ENCODE measurements at places on chromosomes 1 and 21.

DNA sequence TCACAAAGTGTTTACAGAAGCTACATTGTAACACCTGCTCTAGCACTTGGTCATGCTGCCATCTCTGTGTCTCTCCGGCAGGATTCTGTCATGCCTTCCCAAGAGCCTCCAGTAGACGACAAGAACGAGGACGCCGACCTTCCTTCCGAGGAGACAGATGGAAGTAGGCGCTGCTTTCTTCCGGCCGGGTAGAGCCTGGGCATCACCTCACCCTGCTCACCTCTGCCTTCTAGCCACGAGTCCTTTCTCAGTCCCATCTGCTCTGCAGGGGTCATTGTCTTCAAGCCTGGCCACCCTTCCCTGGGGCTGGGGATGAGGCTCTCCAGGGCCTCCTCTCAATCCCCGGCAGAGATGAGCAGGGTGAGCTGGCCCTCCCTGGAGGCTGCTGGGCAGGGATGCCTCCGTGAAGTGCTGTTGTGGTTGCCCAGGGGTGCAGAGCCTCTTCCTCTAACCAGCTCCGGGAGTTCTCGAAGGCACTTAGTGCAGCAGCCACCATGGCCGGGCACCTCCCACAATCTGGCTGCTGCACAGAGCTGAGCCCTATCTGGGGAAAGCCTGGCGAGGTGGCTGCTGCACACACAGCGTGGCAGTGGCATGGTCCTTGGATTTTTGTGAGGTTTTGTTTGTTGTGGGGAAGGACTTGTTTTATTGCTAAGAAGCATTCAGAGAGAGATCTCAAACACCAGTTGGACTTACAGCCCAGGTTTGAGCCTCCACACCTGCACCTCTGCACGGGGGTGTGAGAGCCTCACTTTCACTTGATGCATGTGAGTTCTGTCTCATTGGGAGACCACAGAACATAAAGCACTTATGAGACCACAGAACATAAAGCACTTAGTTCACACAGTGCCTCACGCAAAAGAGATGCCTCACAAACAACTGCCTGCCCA, 48.4 kb downstream of the FAAP20 start:
- DNase-seq: no peak

- DNase-seq: no peak
These were observed 13.1 kb downstream of the PTPN22 start for GRCh38 chr1:113858418-113858817.

- DNase-seq: no peak
These were observed 785 bp downstream of the ZNF697 start for GRCh38 chr1:119647228-119647733.

GRCh38 chr21:25979845-25980616, 190.5 kb downstream of the APP start:
- no peak for DNase-seq

GRCh38 chr1:32426489-32427255, 32.4 kb upstream of the BSDC1 start:
- peak; percentile 19 for DNase-seq

GRCh38 chr1:2596530-2597333, 10.2 kb downstream of the PRXL2B start:
- DNase-seq: no peak

DNA sequence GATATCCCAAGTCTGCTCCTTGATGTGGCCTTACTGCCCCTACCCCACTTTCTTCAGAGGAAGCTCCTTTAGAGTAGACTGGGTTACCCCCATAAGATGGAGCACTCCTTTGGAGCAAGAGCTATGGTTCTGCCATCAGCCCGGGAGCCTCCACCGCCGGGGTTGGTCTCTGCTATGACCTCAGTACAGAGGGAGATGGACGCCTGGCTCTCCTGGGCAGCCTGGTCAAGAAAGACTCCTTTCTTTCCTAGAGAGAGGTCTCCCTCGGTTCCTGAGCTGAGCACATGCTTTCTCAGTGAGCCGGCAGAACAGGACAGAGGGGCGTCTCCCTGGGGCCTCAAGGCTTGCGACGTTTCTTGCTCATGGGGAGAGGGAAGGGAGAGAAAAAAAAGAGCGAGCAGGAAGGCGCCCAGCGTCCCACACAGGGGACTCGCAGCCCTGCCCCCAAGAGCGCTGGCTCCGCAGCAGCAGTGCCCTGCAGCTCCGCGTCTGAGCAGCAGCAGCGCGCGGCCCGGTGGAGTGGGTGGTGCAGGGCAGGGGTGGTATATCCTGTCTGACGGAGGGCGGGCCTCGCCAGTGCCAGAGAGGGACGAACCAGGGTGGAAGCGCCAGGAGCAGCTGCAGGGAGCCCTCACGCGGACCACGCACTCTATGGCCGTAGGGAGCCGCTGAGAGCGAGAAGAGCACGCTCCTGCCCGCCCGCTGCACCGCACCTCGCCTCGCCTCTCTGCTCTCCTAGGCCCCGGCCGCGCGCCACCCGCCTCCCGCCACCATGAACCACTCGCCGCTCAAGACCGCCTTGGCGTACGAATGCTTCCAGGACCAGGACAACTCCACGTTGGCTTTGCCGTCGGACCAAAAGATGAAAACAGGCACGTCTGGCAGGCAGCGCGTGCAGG, at the start of gene PKP1:
Gene PKP1, plus strand, starts transcription at position 576 of the 899 bp plus-strand sequence. Its CDS starts 197 bp downstream, at position 773.
- no peak for DNase-seq

- no peak for DNase-seq
These were observed 98.1 kb downstream of the ADSS2 start for GRCh38 chr1:244353551-244354091.

GRCh38 chr1:1246577-1247340, at the start of gene C1QTNF12:
Gene C1QTNF12 (minus strand): TSS chr1:1246722. CDS start chr1:1246690, 32 bp downstream.
- DNase-seq: no peak

GRCh38 chr1:237041795-237042525, at the start of gene RYR2:
Gene RYR2 (plus strand): TSS chr1:237042184. CDS start chr1:237042522, 338 bp downstream.
- no peak for DNase-seq

DNA sequence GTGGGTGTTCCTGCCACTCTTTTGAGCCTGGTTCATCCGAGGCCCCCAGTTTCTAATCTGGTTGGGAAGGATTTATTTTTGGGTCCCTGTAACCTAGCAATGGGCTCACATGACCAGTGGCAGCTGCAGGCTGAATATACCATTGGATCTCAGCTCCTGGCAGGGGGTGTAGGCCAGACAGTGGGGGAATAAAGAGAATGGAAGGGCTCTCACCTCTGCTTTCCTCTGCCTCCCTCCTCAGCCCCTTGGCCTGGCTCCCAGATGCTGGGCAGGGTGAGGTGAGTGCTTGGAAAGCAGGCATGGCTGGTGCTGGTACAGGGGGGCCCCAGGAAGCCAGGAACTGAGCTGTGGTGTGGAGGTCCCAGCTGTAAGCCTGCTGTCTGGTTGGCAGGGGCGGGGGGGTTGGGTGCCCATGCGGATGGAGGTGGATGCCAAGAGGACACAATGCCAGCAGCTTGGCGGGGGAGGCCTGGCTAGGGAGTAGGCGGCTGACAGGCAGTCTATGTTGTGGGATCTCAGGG, 3.6 kb upstream of the GPR61 start:
- no peak for DNase-seq

DNA sequence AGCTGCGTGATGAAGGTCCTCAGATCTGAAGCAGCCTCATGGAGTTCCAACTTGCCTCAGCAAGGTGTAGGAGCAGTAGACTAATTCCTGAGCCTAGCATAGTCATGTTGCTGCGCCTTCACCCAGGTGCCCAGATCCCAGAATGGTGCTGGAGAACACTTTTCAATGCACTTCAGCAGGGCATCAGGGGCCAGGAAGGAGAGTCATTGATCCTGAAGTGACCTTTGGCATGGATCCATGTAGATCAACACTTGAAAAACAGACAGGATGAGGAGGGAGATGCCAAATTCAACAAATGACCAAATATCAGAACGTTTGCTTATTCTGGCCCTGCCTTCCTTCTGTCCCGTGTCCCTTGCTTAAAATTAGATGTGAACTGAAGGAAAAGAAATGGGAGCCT, 91.9 kb downstream of the LEPR start:
- DNase-seq: no peak

DNA sequence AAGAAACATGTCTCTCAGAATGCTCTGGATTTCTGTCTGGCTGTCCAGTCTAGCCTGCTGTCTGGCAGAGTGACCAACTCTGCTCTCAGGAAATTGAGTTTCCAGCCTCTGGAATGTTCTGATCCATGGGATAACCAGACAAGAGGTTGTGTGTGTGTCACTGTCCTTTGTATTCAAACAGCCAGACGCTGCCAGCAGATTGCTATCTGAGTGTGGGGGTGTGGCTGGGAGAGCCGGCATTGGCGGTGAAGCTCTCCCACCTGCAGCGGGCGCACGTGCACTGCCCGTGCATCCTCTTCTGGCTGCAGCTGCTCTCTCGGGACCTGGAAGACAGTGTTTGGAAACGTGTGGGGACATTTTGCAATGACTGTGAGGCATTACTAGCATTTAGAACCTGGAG, 26.1 kb downstream of the PKP1 start:
- peak; percentile 42 for DNase-seq

GRCh38 chr1:18725231-18725895, 94.7 kb downstream of the PAX7 start:
- DNase-seq: no peak

GRCh38 chr1:220732137-220732536, 16.0 kb upstream of the MTARC2 start:
- no peak for DNase-seq

GRCh38 chr1:11357276-11357675, 84.3 kb downstream of the UBIAD1 start:
- no peak for DNase-seq

GRCh38 chr1:236143104-236143948, 987 bp downstream of the GPR137B start:
- DNase-seq: peak; percentile 57

- no peak for DNase-seq
These were observed 13.3 kb upstream of the TBX15 start for GRCh38 chr1:119001181-119002027.

GRCh38 chr1:154466206-154466605, 35.8 kb upstream of the TDRD10 start:
- DNase-seq: no peak

GRCh38 chr1:2449636-2450454, 26.2 kb upstream of the PLCH2 start:
- peak; percentile 62 for DNase-seq

DNA sequence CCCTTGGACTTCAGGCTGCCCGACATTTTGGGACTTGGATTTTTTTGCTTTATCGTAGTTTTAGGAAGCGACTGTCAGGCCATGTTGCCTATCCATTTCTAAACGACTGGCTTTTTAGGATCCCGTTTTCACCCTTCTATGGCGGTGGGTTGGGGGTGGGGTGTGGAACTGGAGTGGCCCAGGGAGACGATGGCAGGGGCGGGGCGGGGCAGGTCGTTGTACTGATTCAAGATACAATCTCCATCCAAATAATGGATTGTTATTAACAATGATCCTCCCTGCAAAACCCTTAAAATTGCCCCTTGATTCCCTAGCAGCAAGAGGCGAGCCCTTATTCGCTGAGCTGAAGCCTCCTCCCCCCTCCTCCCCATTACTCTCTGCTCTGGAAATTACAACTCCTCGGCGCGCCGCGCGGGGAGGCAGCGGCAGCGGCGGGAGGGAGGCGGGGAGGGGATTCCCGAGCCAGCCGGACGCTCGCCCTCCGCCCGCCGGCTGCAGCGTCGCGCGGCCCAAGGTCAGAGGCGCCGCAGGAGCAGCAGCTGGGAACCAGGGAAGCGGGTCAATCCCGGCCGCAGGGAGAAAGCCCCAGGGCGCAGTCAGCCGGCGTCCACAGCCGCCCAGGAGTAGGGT, at the start of gene TRIM67:
Gene TRIM67, plus strand, starts transcription at position 392 of the 630 bp plus-strand sequence. CDS start 912 bp downstream, outside the sequence.
- DNase-seq: peak; percentile 62

- no peak for DNase-seq
These were observed 27.2 kb downstream of the UTP25 start for GRCh38 chr1:209855006-209855405.

- DNase-seq: no peak
These were observed 744 bp downstream of the MIER1 start for GRCh38 chr1:66925558-66925910.

DNA sequence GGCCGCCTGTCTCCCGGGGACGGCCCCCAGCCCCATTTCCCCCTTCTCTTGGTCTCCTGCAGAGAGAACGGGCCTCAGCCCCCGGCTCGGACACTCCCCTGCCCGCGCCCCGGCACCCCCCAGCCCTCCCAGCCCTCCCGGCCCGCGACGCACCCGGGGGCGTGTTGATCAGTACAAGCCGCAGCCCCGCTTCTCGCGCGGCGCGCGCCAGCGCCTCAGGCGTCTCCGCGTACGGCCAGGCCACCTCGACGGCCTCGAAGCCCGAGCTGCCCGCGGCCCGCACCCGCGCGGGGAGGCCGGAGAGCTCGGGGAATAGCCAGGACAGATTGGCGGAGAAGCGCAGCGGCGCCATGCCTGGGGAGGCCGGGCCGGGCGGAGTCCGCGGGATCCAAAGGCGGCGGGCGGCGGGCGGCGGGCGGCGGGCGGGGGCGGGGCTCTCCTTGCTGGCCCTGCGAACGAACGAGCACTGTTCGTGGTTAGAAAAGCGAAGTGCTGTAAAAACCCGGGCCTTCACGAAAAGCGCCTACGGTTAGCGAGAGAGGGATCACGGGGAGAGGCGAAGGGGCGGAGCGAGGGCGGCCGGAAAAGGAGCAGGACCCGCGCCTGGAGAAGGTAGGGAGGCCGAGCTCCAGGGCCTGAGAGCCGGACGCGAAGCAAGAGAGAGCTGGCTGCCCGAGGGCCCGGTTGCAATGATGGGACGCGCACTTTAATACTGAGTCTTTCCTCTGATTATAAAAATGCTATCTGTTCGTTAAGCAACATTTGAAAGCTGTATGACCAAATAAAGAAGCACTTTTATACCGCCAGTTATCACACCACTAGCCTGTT, at the start of gene HYI:
Gene HYI, minus strand, starts transcription at position 490 of the 828 bp plus-strand sequence. Its CDS starts 138 bp downstream, at position 352.
- peak; percentile 78 for DNase-seq

DNA sequence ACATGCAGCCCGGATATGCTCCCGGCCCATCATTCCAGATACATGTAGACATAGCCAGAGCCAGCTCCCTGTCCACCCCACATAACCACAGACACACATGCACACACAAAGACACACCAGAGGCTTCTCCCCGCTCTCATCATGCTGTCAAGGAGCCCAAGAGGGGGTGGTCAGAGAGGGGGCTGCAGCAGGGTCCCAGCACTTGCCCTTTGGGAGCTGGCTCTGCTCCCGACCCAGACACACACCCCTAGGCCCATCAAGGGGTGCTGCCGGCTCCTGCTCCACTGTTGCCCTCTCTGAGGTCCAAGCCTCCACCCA, 2.6 kb downstream of the PTAFR start:
- no peak for DNase-seq

GRCh38 chr1:157639800-157640199, 41.9 kb upstream of the FCRL4 start:
- no peak for DNase-seq

GRCh38 chr1:110877776-110878175, 4.8 kb downstream of the CD53 start:
- DNase-seq: no peak

Data from GM13977 (cell line).